ENCODE measurements at places on chromosomes 5 and 9. TPM values are rescaled to one million over a fixed set of nuclear protein-coding genes. Genes with fewer than 3 reads are reported as not detected.

Gene TAF11L10
- not detected for total RNA-seq

Gene ARSI
- total RNA-seq, result 17.6 TPM

Gene NANS
- 266 TPM for total RNA-seq

DNA sequence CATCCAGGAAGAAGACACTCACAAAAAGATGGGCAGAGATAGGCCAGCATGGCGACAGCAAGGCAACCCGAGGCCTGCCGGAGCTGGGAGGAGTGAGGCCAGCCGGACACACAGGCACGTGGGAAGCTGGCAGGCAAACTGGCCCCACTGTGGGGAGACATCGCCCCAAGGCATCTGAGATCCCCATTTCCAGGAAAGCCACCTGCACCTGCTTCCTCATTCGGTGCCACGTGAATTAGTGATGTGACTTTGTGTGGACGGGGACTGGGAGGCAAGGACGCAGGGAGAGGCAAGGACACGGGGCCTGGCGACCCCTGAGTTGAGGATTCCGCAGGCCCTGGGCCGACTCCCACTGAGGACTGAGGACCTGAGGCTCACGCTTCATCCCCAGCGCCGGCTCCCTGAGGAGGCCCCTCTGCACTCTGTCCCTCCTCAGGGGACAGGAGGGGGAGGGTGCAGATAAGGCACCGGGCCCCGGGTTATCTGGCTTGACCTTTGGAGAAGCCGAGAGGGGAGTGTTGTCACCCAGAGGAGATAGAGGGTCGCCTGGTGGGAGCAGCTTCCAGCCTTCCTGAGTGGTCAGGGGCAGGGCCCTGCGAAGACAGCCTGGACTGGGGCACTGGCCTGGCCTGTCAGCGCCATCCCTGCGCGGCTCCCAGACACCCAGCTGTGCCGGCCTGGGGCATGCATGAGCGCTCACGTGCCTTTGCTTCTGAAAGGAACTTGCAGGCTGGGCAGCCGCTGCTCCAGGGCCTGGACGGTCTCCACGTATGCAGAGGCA lies 39.7 kb downstream of the NDUFS6 start:
- no peak for DNase-seq

DNA sequence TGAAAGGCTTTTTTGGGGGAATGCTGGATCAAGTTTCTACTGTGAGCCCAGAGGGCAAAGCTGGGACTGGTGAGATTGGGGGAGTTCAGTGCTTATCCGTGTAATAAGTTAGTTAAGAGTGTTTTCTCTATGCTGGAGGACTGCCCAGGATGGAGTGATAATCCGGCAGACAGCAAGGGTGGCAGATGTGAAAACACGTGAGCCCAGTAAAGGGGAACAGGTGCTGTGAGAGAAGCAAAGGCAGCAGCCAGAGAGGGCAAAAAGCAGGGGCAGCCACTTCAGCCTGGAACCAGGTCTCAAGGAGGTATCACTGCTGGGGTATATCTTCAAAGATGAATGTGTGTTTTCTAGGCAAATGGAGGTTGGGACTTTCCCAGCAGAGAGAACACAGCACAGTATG lies 53.9 kb downstream of the GALNT10 start:
- no peak for DNase-seq

GRCh38 chr5:14038341-14038959 lies 94.0 kb upstream of the DNAH5 start:
- DNase-seq, result peak; percentile 32

DNA sequence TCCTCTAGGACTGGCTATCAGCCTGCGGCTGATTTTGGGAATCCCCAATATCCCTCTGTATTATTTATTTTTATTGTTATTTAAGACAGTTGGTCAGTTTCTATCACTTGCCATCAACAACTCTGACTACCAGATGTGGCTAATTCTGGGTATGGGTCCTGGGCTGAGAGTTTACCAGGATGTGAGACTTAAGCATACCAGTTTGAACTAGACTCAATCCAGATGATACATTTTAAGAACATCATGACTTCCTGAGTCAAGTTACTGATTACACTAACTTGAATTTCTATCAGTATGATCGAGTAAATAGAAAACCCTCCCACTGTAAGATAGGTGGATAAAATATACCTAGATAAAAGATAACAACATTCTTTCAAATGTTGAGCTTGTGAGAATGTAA lies 634.0 kb downstream of the MAT2B start:
- DNase-seq, result no peak

- no peak for DNase-seq
Measured at GRCh38 chr5:77146896-77147295, 59.8 kb upstream of the ZBED3 start.

DNA sequence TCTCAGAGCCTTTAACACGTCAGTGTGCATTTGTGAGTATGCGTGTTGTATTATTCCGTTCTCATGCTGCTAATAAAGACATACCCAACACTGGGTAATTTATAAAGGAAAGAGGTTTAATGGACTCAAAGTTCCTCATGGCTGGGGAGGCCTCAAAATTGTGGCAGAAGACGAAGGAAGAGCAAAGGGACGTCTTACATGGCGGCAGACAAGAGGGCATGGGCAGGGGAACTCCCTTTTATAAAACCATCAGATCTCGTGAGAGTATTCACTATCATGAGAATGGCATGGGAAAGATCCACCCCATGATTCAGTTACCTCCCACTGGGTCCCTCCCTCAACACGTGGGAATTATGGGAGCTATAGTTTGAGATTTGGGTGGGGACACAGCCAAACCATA lies 285.0 kb downstream of the PBX3 start:
- DNase-seq, result no peak
